ENCODE measurements at places on chromosomes 2 and 18.

DNA sequence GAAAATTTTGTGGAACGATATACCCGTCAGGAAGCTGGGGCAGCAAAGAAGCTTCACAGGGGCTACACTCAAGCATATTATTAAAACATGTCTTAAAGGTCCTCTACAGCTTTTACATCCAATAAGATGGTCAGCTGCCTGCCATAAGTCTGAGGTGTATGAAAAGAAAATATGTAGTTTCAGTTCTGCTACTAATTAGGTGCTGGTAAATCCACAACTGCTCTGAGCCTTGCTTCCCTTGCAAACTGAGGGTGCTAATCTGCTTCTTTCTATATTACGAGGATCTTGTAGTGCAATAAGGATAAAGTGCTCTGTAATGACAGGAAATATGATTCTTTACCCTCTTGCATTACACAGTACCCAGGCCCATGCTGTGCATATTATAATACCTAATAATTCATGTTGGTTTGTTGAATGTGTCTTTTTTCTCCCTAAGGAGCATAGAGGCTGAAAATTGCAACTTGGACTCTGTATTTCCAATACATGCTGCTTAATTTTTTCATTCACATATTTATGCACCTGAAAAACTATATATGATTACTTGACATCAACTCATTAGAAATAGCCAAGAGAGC is 14.5 kb upstream of the SLC8A1 start:
- no peak for DNase-seq

DNA sequence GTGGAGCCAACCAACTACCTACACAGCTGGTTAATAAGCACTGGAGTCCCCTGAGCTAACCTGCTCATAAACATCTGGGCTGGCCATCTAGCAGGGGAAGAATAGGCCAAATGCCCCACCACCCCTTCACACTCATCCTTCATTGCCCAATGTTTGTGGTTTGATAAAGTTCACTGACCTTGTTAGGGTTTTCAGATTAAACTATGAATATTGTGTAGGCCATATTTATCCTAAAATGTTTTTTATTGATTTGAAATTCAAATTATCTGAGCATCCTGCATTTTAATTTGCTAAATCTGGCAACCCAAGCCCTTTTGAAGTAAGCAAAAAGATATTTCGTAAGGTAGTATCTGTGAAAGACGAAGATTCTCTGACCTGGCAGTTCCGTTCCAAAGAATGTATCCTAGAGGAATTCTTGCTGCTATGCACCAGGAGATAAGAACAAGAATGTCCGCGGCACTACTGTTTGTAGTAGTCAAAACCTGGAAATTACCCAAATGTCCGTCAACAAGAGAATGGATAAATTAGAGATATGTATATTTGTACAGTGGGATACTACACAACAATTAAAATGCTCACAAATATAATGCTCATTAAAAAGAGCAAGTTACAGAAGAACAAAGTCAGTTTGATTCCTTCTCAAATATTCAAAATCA is 5.8 kb upstream of the TLK1 start:
- no peak for DNase-seq

GRCh38 chr2:129015397-129016285 is 697.0 kb upstream of the HS6ST1 start:
- no peak for DNase-seq

GRCh38 chr2:4139731-4140130 is 436.4 kb downstream of the DCDC2C start:
- DNase-seq = no peak

DNA sequence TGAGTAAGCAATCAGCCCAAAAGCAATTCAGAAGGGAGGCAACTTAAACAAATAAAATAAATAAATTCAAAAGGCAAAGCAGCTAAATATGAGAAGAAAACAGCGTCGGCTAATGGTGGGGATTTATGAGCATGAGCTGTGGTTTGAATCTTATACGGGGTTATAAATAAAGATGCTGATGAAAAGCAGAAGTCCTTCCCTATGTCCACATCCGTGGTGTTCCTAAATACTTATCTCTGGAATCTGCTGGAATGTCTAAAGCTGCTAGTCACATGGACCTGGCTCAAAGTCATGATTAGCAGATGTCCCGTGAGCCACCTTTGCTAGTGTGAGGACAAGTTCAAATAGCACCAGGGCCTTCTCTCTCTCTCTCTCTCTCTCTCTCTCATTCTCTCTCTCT is 33.8 kb downstream of the SMIM21 start:
- no peak for DNase-seq

DNA sequence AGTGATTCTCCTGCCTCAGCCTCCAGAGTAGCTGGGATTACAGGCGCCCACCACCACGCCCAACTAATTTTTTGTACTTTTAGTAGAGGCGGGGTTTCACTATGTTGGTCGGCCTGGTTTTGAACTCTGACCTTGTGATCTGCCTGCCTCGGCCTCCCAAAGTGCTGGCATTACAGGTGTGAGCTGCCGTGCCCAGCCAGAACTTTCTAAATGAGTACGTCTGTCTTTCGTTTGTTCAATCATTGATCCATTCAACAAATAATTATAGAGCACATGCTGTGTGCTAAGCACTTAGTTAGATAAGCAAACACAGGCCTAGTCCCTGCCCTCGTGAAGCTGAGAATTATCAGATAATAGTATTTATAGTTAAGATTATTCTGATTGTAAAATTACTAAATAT is 56.5 kb downstream of the TTC39C start:
- no peak for DNase-seq

- DNase-seq = no peak
Observed at GRCh38 chr2:191699341-191699945, 21.5 kb downstream of the NABP1 start.

- no peak for DNase-seq
Observed at GRCh38 chr2:239368906-239369552, 31.8 kb downstream of the HDAC4 start.

DNA sequence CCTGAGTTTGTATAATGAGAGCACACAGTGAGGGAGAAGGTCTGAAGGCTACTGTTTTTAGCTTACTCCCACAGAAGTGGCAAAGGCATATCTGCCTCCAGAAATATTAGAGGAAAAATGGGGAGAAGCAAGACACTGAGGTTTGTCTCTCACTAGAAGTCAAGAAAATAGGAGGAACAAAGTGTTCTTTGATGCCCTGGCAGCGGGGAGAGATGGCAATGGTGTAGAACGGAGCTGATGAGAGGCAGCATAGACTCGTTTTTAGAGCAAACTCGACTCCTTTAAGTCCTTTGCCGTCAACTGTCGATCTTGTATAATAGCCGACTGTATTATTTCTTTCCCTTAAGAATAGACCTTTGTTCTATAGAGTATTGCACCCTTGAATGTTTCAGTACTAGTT is 73.8 kb downstream of the ANKRD44 start:
- DNase-seq = no peak

GRCh38 chr18:70463085-70463484 is 174.2 kb downstream of the SOCS6 start:
- no peak for DNase-seq

GRCh38 chr2:112997151-112997550 is 8.1 kb upstream of the IL36A start:
- no peak for DNase-seq

DNA sequence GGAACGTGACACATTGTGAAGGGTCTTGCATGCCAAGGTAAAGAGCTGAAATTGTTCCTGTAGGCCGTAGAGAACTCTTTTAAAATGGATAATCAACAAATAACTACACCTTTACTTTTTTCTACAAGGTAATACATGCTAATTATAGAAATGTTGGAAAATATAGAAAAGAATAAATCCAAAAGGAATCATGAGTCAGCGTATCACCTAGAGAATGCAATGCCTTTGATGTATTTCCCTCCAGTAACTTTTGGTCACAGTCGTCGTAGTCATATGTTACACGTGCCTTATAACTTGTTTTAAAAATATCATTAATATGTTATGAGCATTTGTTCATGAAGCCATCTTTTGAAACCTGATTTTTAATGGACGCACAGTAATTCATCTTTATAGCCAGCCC is 100.6 kb downstream of the LIPG start:
- DNase-seq = no peak

GRCh38 chr18:21747764-21748693 is 7.4 kb downstream of the MIB1 start:
- no peak for DNase-seq

- DNase-seq = no peak
Observed at GRCh38 chr18:9638886-9639285, 24.5 kb upstream of the PPP4R1 start.

GRCh38 chr2:120480903-120481445 is 135.0 kb downstream of the INHBB start:
- DNase-seq = no peak

DNA sequence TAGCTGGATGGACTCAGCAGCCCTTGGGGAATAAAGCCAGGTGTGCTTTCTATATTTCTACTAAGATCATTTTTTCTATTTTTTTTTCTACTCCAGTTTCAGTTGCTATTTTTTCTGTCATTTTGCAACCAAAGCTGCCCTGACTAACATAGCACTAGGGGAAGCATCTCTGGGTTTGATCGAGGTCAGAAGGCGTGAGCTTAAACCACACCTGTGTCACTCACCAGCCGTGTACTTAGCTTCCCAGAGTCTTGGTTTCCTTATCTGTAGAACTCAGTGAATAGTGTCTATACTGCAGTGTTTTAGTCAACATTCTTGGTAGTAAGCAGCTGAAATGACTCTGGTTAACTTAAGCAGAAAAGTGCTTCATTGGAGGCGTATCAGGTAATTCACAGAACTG is 489.6 kb upstream of the SPRED2 start:
- DNase-seq = no peak

DNA sequence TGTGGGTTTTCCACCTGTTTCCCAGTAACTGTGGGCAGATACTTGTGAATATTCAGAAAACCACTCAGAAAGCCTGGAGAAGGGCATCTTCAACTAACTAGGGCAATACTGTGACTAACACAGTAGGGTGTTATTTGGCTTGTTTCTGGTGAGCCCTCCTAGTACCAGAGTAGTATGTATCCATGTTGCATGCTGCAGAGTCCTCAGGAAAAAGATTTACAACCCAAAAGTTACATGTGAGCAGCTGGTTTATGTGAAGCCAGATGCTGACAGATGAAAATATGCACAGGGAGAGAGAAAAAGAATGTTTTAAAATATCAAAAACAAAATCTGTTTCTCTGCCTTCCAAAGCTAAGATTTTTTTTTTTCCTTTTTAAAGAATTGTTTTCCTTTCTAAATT is 333.2 kb upstream of the UBE2E3 start:
- no peak for DNase-seq

DNA sequence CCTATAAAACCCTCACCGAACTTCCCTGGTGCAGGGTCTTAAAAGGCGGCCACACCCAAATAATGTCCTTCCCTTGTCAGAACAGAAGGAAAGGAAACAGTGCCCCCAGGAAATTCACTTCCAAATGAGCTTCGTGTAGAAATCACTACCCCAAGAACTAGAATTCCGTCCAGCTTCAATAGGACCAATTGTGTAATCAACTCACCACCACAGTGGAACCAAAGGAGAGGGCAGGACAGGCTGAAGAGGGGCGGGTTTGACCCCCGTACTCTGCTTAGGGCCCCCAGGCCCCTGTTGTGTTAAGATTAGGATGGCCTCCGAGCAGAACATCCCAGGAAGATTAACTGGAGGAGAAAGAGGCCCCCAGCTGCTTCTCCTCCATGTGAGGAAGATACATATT is 24.1 kb downstream of the GPR35 start:
- DNase-seq = no peak

DNA sequence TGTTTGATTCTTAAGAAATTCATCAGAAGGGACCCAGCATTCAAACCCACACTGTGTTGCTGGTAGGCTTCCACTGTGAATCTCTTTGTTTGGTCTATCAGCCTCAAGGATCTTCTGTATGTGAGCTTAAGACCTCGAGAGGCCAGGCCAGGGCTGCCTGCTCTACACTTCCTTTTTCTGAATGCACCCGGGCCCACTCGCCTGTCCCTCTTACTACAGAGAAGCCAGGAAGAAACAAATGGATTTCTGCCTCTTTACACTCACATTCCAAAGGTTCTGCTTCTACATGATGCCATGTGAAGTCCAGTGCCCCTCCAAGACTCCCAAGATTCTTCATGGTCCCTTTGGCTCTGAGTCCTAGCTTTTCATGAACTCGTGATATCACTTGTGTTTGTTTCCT is 25.4 kb upstream of the MRPL19 start:
- no peak for DNase-seq

Data from cerebellar nuclear complex (tissue), 1 donor.